ENCODE measurements at places on chromosomes 1 and 21.

GRCh38 chr21:34761758-34762330, 93.0 kb downstream of the CLIC6 start:
- DNase-seq, result no peak

DNA sequence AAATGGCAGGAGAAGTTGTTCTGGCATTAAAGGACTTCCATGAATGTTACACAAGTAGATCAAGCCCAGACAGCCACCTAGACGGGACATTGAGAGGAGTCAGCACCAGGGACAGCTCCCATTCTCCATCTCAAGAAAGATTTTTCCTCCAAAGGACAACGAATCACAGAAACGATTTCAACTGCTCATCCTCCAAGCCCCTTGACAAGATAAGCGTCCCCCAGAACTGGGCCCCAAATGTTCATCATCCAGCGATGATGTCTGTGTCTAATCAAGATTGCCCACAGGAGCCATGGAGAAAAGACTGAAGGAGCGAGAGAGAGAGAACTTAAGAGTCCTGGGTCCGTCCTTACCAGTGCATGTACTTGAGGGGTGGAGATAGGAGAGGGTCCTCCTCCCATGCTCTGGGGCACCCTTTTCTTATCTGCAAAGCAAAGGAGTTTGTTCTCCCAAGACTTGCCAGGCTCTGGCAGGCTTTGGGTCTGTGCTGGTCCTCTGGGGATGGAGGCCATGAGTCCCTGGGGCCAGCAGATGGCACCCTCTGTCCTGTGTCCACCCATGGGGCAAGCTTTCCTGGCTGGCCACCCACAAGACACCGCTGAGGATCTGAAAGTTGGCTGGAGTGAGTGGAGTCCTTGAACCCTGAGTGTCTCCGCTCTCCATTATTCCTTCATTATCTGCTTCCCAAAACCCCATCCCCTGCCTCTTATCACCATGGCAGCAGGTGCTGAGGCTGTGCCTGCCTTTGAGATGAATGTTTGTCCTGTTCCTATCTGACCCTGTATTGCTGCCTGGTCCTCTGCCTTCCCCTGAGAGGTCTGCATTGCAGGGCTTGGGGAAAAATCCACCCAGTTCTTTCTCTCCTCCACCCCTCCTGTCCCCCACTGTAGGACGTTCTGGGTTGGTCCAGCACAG, 164.6 kb downstream of the ACTL8 start:
- peak; percentile 77 for DNase-seq

GRCh38 chr1:218565377-218565776, 220.2 kb downstream of the TGFB2 start:
- DNase-seq, result no peak

DNA sequence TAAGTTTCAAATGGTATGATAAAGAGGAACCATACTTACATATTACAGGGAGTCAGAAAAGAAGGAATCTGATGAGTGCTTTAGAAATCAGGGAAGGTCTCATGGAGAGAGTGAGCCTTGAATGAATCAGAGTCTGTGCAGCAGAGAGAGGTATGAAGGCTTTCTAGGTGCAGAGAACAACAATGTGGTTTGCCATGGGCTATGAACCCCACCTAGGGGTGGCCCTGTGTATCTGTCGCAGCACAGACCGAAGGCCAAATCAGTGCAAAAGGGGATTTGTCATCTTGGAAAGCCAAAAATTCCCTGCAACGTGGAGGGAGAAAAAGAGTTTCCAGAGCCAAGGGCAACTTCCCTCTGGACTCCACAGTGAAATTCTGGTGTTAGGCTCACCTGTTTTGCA, 3.5 kb downstream of the PAPPA2 start:
- DNase-seq, result peak; percentile 64

- DNase-seq, result no peak
Observed at GRCh38 chr1:171699531-171699930, 42.3 kb downstream of the VAMP4 start.

GRCh38 chr1:76511558-76512179, 355.6 kb upstream of the ST6GALNAC5 start:
- no peak for DNase-seq

DNA sequence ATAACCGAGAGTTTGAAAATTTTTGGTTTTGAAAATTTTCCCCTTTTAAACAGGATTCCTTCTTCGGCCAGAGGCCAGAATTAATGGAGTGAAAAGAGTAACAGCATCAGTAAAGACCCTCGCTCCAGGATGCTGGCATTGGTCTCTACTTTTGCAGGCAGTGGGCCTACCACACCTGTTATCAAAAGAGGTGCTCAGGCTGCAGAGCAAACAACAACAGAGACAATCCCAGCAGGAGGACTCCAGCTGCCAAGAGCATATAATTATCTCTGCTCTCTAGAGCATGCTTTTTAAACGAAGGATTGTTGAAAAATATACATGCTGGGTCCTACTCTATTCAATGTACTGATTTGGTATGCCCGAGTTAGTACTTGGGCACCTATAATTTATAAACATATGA, 1048.5 kb downstream of the PLA2G4A start:
- no peak for DNase-seq

- DNase-seq, result no peak
Observed at GRCh38 chr1:231138236-231138635, 23.6 kb upstream of the TRIM67 start.

- DNase-seq, result no peak
Observed at GRCh38 chr1:155975375-155976061, 2.8 kb downstream of the ARHGEF2 start.

- no peak for DNase-seq
Observed at GRCh38 chr1:75053207-75053606, 81.0 kb upstream of the LHX8 start.

DNA sequence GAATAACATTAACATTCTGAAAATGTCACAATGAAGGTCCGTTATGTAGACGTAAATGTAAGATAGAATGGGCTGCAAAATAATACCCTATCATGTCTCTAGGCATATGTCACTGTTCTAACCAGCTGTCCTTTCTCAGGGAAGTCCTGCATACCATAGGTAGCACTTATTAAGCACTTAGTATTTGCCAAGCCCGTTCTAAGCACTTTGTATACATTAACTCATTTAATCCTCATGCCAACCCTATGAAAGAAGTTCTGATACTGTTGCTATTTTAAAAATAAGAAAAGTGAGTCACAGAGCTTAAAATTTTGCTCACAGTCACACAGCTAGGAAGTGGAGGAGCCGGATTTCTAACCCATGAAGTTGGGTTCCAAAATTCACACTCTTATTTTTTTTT, 15.7 kb downstream of the GAS5 start:
- no peak for DNase-seq

DNA sequence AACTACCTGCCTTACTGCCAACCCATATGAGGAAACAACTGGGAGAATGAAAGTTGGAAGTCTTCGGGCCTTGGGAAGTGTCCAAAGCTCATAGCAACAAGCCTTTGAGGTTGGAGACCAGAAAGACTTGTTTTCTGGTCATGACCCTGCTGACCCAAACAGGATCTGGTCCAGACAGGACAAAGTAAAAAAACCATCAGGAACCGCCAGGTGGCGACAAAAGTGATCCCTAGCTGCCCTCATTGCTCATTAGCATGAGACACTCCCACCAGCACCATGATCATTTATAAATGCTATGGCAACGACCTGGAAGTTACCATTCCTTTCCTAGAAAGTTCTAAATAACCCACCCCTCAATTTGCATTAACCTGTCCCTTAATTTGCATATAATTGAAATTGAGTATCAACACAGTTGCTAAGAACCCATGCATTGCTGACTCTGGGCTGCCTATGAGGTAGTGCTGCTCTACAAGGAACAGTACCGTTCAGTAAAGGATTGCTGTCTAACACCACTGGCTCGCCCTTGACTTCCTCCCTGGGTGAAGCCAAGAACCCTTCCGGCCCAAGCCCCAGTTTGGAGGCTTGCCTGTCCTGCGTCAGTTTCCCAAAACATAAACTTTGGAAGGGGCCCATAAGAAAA, 89.0 kb downstream of the URB2 start:
- DNase-seq, result no peak

DNA sequence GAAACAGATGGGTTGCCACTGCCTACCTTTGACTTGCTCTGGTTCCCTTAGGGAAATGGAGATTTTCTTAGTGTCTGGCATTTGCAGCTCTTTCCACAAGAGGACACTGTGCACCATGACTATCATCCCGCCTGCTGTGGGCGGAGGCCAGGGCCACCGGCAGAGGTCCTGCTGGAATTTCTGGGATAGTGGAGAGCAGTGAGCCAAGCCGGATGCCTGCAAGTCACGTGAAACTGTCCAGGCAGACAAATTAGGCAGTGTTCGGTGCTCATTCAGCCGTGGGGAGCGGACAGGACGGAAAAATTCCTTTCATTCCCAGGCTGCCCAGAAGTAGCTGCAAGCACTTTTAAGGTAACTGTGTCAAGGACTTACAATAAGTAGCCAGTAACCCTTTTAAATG, 43.4 kb downstream of the IGSF5 start:
- peak; percentile 94 for DNase-seq

- DNase-seq, result no peak
Observed at GRCh38 chr1:80918380-80918779, 882.4 kb upstream of the ADGRL2 start.

DNA sequence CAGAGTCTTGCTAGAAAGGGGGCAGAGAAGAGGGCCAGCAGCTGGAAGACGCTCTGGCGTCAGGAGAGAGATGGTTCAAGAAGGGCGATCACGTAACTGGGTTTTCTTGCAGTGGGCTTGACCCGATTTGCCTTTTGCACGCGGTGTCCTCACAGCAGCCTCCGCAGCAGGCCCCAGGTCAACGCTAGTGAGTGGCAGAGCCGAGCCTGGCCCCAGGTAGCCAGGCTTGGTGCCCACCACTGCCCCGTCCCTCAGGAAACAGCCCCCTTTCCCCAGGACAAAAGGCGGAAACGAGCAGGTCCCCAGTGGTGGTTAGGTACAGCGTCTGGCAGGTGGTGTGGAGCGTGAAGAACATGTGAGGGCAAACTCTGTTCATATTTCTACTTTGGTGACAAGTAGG, 8.6 kb upstream of the UTS2 start:
- DNase-seq, result no peak

GRCh38 chr1:94063379-94063778, 57.6 kb downstream of the ABCA4 start:
- DNase-seq, result peak; percentile 39

DNA sequence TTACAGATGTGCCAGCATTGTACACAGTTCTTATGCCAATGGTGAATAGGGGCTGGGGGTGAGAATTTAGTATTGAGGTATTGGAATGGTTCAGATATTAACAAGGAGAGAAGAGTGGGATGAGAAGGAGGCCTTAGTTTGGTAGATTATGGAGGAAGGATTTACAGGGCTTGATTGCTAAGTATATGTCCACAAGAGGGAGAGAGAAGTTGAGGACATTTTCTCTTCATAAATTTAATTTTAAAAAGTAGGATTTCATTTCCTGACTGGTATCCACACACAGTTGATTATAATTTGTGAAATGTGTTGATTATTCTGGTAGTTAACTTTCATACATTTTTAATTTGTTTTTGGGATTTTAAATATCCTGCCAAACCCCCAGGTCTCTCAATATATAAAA, 213.0 kb downstream of the ADGRL2 start:
- DNase-seq, result no peak

GRCh38 chr1:30255111-30255724, 468.2 kb downstream of the MATN1 start:
- DNase-seq, result no peak

GRCh38 chr1:203170625-203171330, 4.8 kb downstream of the MYBPH start:
- DNase-seq, result no peak

- DNase-seq, result no peak
Observed at GRCh38 chr1:229024528-229025130, 246.3 kb upstream of the RAB4A start.

- peak; percentile 67 for DNase-seq
Observed at GRCh38 chr1:32900956-32901822, at the start of gene TMEM54. TMEM54 (minus strand) TSS chr1:32901389; CDS start chr1:32901238, 151 bp downstream.

DNA sequence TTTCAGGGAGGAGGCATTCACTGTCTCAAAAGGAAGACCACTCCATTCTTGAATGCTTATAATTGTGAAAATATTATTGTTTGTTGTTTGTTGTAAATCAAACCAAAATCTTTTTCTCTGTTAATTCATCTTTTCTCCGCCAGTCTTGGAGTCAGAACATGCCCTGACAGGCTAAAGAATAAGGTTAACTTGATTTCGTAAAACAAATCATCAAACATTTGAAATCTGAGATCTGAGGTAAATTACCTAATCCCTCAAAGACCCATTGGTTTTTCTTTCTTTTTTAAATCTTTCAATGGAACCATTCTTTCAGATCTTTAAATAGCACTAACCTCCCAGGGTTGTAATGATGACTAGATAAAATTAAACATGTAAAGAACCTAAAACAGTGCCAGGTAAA, 430.1 kb upstream of the PTBP2 start:
- DNase-seq, result no peak

- peak; percentile 14 for DNase-seq
Observed at GRCh38 chr1:99788896-99789295, 22.5 kb upstream of the FRRS1 start.

GRCh38 chr1:93223023-93223675, 42.6 kb downstream of the CCDC18 start:
- DNase-seq, result no peak

DNA sequence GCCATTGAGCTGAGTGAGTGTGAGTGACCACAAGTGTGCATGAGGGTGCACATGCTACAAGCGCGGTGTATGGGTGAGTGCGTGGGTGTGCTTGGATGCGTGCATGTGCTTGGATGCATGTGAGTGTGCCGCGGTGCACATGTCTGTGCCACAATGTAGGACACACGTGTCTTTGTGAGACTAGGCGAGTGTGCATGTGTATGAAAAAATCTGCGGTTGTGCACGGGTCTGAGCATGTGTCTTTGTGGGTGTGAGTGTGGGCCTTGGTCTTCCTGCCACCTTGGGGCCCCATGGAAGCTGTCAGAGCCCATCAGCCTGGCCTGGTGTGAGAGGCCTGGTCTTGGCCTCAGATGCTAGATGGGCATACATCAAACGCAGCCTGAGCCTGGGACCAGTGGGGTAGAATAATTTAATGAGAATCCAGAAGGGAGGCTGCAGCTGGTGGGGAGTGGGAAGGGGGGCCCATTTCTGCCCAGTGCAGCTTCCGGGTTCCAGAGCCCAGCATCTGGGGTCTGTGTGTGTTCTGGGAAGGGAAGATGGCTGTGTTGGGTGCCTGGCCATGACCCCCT, 103.9 kb upstream of the SLC2A1 start:
- DNase-seq, result no peak

DNA sequence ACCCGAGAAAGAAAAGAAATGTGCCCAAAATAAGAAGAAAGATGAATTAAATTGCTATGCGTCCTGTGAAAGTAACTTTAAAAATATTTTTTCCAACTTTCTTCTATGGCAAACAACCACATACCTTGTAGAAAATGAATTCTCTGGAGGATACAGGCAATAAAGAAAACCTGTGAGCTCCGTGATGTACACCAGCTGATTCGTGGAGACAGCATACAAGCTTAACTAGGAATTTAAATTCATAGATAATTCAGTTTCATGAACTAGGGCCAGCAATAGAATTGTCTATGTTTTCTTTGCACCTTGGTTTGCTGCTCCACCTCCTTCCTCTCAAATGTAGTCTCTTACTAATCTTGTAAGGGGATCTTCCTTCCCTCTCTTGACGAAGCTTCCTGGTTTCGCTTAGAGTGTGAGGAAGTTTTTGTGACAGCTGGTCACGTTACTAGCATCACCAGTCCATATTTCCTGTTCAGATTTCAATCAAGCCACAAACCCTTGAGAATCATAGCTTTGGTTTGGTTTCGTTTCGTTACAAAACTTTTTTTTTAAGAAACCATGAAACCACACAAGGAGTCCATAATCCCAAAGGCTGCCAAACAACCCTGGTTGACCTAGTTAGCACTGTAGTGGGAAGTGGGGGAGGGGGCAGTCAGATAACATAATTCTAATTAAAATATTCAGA, 35.8 kb downstream of the GREM2 start:
- peak; percentile 27 for DNase-seq

- no peak for DNase-seq
Observed at GRCh38 chr1:165907256-165907857, 79.9 kb downstream of the UCK2 start.

GRCh38 chr1:239739919-239740318, 351.8 kb upstream of the FMN2 start:
- DNase-seq, result no peak
